ENCODE measurements at places on chromosomes 3 and 15. TPM values are rescaled to one million over a fixed set of nuclear protein-coding genes. Genes with fewer than 3 reads are reported as not detected.

The RLBP1 gene
- total RNA-seq = not detected

The BTLA gene
- not detected for total RNA-seq

The AGBL1 gene
- total RNA-seq = 0.06 TPM

The CKMT1A gene
- total RNA-seq = not detected

The PPARG gene
- 9.5 TPM for total RNA-seq

The ACAD11 gene
- 17.2 TPM for total RNA-seq

The ACKR4 gene
- total RNA-seq = 0.84 TPM

The CLRN1 gene
- total RNA-seq = not detected

The ROBO2 gene
- total RNA-seq = 1.1 TPM

The UROC1 gene
- not detected for total RNA-seq

The TRMT10C gene
- 16.7 TPM for total RNA-seq

The WDR76 gene
- 10.5 TPM for total RNA-seq

The PIGX gene
- total RNA-seq = 23.0 TPM

The CXCR6 gene
- 0.39 TPM for total RNA-seq

The KIF23 gene
- total RNA-seq = 3.8 TPM

The TM6SF1 gene
- 5.8 TPM for total RNA-seq

DNA sequence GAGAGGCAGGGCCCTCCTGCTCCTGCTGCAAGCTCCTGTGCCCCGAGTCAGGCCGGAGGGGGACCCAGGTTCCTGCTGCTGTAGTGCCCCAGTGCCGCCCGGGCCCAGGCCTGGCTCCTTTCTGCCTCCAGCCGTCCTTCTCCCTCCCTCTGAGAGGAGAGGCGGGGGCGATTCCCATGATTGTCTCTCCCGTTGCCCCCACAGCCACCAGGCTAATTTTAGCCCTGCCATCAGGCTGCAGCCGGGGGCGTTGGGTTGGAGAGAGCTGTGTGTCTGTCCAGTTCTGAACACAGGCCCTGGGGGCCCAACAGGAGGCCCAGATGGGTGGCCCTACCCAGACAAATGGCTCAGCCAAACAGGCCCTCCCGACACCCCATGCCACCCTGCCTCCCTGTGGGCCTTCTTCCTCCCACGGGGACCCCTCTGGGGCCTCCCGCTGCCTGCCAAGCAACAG is 214.8 kb downstream of the TBC1D2B start:
- DNase-seq = no peak

GRCh38 chr15:85000189-85000864 is 18.7 kb downstream of the PDE8A start:
- no peak for DNase-seq

DNA sequence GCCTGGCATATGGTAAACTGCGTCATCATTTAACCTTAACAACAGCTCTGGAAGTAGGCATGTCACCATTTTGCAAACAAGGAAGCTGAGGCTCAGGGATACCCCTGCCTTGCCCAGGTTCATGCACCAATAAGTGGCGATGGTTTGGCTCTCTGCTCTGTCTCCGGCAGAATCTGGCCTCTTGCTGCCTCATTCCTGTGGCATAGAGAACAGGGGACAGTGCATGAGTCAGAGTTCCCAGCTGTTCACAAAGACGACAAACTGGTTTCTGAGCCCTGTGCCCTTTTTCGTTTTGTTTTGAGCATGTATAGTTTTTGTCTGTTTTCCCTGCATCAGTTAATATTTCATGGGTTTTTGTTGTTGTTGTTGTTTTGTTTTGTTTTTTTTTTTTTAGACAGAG is 236.8 kb downstream of the OPA1 start:
- DNase-seq = no peak

DNA sequence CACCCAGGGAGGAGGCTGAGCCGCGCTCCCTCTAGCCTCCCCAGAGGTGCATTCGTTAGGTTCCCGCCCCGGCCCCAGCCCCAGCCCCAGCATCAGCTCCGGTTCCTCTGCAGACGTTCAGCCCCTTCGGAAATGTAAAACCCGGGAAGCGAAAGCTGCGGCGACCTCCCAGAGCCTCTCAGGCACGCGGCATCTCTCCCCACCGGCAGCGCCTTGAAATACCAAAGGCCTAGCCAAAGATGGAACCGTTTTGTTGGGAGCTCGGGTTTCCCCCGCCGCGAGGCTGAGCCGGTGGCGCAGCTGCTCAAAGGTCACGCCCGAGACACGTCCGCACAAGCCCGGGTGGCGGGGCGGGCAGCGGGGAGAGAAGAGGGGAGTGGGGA is 77.8 kb upstream of the HES1 start:
- DNase-seq = no peak

DNA sequence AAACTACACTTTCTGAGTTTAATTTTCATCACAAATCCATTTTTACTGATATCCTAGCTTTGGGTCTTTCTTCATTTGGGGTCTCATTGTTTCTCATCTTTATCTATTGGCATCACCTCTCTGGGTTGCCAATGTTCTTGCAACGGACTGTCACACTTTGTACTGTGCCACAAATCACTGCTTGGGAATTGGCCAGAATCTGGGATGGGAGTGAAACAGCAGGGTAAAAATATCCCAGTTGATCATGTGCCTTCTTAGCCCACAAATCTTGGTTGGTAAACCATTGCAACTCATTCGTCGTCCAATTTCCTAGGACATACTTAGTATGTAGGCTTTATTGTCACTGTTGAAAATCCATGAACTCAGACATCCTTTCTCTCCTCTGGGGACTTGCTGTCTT is 698.5 kb downstream of the OTOL1 start:
- DNase-seq = no peak

GRCh38 chr3:166764698-166765318 is 615.3 kb downstream of the ZBBX start:
- DNase-seq = no peak

- DNase-seq = no peak
These were observed 518 bp downstream of the QARS1 start for GRCh38 chr3:49104052-49104426.

- no peak for DNase-seq
These were observed 413.0 kb upstream of the RBMS3 start for GRCh38 chr3:28867836-28868235.

DNA sequence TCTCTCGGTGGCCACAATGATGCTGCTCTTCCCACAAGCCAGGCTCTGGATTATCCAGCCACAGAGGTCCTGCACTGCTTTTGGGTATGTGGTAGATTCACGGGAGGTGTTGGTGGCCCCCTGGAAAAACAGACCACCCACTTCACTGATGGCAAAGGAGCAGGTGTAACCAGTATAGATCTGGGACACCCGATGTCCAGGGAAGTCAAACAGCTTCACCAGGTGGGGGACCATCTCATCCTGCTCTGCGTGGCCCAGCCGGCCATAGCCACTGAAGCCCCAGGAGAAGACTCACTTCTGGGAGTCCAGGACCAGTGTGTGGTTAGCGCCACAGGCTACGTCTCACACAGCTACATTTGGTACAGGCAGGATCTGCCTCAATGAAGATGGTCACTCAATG is 62.6 kb downstream of the CHCHD6 start:
- no peak for DNase-seq

- no peak for DNase-seq
These were observed 3.7 kb downstream of the DUOX1 start for GRCh38 chr15:45133561-45133920.

DNA sequence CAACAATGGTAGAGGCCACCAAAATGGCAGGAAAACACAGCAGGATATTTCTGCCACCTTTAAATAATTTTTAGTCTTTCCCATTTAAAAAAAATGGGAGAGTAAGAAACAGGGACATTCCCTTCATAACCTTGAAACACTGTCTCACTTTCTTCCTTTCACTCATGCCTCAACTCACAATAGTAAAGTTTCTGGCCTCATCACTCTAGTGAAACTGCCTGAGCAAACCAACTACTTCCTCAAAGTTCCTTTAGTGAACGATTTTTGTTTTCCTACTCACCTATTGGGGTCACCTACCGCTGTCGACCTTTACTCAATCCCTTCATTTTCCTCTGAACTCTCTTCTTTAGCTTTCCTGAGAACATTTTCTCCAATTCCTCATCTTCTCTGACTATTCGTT is 33.0 kb downstream of the SHC4 start:
- no peak for DNase-seq

DNA sequence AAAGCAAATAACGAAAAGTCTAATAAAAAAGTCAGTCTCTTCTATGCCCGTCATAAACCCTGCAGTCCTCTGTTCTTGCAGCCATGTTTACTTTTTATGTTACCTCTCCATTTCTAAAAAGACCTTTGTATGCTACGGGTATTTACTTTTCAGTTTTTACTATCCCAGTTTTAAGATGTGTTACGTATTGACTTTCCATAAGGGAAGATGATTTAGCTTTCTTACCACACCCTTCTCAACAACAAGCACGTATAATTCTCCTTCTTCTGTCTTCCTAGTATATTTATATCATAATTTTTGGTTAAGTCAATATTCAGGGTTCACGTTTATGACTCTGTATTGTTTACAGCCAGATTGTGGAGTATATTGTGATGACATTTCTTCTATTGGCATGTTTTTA is 10.8 kb downstream of the TRNT1 start:
- DNase-seq = no peak

DNA sequence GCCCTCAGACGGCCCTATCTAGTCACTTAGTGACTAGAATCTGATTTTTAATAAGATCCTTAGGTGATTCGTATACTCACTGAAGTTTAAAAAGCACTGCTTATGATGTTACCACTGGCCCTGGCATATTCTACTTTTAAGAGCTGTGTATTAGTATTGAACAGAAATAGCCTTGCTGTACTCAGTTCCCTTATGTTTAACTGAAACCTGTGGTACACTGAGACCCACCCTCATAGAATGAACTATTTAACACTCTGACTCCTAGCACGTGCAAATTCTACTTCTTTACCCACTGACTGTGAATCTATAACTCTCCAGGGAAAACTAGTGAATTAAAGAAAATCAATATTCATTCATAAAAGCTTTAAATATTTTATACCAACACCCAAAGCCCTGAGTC is 108.9 kb downstream of the CCNL1 start:
- no peak for DNase-seq

DNA sequence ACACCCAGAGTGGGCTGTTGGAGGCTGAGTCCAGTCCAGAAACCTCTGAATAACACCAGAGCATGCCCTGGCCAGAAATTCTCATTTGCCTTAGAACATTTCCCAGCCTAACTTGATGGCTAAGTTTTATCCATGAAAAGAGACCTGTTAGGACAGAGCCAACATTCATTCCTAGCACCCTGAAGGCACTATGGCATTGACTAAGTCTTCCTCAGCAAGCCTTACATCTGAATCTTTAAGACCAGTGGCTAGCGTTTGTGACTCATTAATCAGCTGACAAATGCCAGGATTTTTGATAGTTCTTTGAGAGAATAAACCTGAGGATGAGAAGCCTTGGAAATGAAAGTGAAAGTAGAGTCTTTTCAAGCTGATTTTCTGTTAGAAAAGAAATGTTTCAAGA is 1087.1 kb upstream of the ALCAM start:
- no peak for DNase-seq

DNA sequence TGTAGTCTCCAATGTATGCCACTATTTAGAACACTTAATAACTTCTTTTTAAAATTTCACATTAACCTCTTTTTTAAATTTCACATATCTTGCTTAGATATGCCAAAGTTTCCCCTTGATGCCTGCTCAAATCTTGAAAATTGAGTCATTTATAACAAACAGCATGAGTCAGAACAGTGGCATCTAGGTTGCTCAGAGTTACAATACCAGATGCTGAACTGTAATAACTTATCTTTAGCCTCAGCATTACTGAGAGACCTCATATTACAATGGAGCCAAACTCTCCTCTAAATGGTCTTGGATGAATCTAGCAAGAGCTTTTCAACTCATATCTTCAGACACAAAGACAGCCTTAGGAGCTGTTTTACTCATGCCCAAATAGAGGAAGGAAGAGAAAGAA is 439.3 kb upstream of the ARPP21 start:
- no peak for DNase-seq

DNA sequence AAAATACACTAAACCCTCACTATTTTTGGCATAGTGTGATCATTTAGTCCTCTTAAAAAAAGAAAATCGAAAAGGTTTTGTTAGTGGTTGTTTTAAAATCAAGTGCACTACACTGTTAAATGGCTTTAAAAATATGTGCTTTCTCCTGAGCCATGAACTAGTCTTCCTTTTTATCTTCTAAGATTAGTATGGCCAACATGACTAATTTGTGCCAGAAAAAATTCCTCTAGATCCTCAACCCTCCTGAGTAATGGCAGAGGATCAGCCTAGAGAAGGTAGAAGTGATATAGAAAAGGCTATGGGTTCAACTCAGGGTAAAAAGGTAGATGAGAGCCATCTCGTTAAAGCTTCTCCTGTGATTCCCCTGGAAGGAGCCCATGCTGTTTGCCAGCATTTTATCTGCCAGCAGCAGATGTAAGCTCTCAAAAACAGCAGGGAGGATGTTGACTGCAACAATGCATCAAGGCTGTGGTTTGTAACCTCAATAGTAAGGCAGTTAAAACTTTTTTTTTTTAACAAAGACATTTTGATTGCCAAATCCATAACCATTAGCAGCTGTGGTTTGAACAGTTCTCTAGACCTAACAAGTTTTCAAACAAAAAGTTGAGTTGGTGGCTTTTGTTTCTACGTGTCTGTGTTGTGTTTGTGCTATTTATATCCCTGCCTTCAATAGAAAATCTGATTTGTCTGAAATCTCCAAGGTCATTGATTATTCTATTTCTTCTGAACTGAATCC is 30.2 kb upstream of the ZNF609 start:
- DNase-seq = no peak

GRCh38 chr15:62896380-62896866 is 146.1 kb upstream of the TPM1 start:
- DNase-seq = no peak

DNA sequence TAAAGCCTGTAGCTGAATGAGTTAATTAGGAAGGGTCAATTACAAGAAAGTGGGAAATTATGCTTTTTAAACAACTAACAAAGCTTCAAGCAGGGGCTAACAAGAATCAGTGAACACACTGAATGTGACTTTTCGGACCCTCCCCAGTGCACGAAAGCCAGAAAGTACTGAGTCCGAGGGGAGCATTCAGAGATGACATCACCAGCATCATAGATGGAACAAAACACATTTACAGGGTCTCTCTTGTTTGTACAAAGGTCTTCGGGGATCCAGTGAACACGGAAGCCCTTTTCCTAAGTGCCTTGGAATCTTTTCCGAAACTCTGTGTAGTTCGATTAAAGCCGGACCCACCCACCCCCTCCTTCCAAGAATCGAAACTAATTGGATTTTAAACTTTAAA is 829 bp downstream of the DCP1A start:
- no peak for DNase-seq

GRCh38 chr3:195461594-195462307 is 18.9 kb upstream of the ACAP2 start:
- DNase-seq = no peak

- no peak for DNase-seq
These were observed 43.4 kb downstream of the DCP1A start for GRCh38 chr3:53303957-53304356.

DNA sequence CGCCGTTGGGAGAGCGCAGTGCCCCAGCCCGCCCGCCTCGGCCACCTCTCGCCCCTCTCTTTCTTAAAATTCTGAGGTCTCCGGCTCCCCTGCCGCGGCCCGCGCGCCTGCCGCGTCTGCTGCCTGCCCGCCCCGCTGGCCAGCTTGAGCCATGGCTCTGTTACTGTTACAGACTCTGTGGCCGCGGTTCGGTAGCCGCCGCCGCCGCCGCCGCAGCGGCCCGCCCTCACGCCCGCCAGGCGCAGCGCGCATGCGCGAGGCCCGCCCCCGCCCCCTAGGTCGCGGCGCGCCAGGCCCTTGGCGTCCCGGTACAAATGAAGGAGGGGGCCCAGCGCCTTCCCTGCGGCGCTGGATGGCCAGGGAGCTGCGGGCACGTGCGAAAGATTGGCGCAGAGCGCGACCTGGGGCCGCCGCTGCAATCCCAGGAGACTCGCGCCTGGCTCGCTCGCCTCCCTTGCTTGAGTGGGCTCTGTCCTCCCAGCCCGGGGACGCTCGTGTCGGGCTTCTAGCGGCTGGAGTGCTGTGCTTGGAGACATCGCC is at the start of gene ONECUT1:
ONECUT1 (minus strand) TSS at position 168 of the 540 bp plus-strand sequence. CDS start 452 bp downstream, outside the sequence.
- DNase-seq = no peak
